ENCODE measurements at places on chromosomes 5 and 9. TPM values are rescaled to one million over a fixed set of nuclear protein-coding genes. Genes with fewer than 3 reads are reported as not detected.

C5 gene
- 5.9 TPM for total RNA-seq

- DNase-seq: no peak
Observed at GRCh38 chr5:120655828-120656435, 191.8 kb downstream of the PRR16 start.

FOXD4L4 gene
- 0.28 TPM for total RNA-seq

DNA sequence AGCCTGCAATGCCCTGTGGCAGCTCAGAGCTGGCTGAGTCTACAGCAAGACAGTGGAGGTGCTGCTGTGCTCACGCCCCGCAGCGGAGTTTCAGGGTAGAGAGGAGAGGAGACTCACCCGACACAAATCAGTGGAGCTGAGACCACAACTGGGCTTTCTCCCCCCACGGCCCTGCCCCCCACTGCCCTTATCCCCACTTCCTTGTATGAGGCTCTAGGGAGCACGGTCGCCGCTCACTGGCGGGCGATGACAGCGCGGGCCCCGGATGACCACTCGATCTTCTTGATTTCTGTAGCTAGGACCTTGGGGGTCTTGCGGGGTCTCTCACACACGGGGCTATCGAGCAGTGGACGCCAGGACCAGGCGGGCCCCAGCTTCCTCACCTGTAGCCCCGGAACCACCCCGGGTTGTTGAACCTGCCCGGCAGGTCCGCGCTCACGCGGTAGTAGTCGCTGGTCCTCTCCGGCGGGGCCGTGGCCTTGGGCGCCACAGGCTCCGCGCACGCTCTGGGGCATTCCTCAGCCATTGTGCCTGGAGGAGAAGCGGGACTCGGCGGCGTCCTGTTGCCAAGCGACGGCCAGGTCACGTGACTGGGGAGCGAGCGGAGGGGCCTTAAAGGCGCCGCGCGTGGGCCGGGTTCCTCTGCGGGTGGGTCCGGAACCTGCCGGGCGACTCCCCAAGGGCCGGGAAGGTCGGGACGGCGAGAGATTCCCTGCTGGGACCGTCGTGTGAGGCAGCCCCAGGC is 984 bp upstream of the MRPS2 start:
- DNase-seq: peak; percentile 98
